ENCODE measurements at places on chromosomes 6 and 20. TPM values are rescaled to one million over a fixed set of nuclear protein-coding genes. Genes with fewer than 3 reads are reported as not detected.

CD109 gene
- total RNA-seq = 3.0 TPM

CDS2 gene
- total RNA-seq = 54.3 TPM

MUCL3 gene
- total RNA-seq = not detected

PEX7 gene
- total RNA-seq = 6.6 TPM

TENT5A gene
- 2.5 TPM for total RNA-seq

GGTLC1 gene
- not detected for total RNA-seq

GPR6 gene
- total RNA-seq = 0.74 TPM

AVP gene
- not detected for total RNA-seq

GATA5 gene
- not detected for total RNA-seq

NMBR gene
- total RNA-seq = 4.7 TPM

MAS1 gene
- 0.25 TPM for total RNA-seq

TBC1D32 gene
- 32.2 TPM for total RNA-seq

PTCRA gene
- total RNA-seq = not detected

TUBB2B gene
- total RNA-seq = 2,668 TPM

ANKRD66 gene
- 0.25 TPM for total RNA-seq

PSMB8 gene
- 2.0 TPM for total RNA-seq

CENPQ gene
- 5.2 TPM for total RNA-seq

UBD gene
- 0.25 TPM for total RNA-seq

C20orf202 gene
- 0.49 TPM for total RNA-seq

CLVS2 gene
- 43.3 TPM for total RNA-seq

SLC22A3 gene
- total RNA-seq = 3.0 TPM

ABHD16B gene
- not detected for total RNA-seq

ZC3H12D gene
- 0.74 TPM for total RNA-seq

SLC4A11 gene
- under 0.01 TPM for total RNA-seq

HUS1B gene
- 0.74 TPM for total RNA-seq

BHLHE23 gene
- 0.25 TPM for total RNA-seq

BPIFA1 gene
- not detected for total RNA-seq

BPIFB3 gene
- not detected for total RNA-seq

HINT3 gene
- total RNA-seq = 68.1 TPM

SLA2 gene
- total RNA-seq = under 0.01 TPM

PKIB gene
- 2.0 TPM for total RNA-seq

SLC17A3 gene
- total RNA-seq = not detected

SYCP2 gene
- 2.2 TPM for total RNA-seq

CALHM4 gene
- total RNA-seq = not detected

FAM162B gene
- total RNA-seq = 1.2 TPM

PROKR2 gene
- 9.3 TPM for total RNA-seq

DNMT3B gene
- 6.1 TPM for total RNA-seq

FGD2 gene
- 2.2 TPM for total RNA-seq

KCNK15 gene
- not detected for total RNA-seq

ANKS1A gene
- total RNA-seq = 14.5 TPM

NR2E1 gene
- 10.8 TPM for total RNA-seq

TOMM34 gene
- total RNA-seq = 4.2 TPM

TEAD3 gene
- total RNA-seq = 0.74 TPM

PSMB1 gene
- total RNA-seq = 127 TPM

LZTS3 gene
- 15.0 TPM for total RNA-seq

ZBP1 gene
- not detected for total RNA-seq

STK38 gene
- 12.3 TPM for total RNA-seq

POPDC3 gene
- 7.4 TPM for total RNA-seq

MOCS1 gene
- total RNA-seq = 5.7 TPM

NNAT gene
- 345 TPM for total RNA-seq

BNIP5 gene
- 0.25 TPM for total RNA-seq

DEFB110 gene
- not detected for total RNA-seq

B3GALT4 gene
- 4.2 TPM for total RNA-seq

RNF144B gene
- total RNA-seq = 2.0 TPM

SLX4IP gene
- total RNA-seq = 5.7 TPM

NXT1 gene
- total RNA-seq = 10.1 TPM
